EL (cell line): ENCODE measurements at places on chromosomes 4 and X.

GRCh38 chrX:123773258-123773988, 40.6 kb upstream of the THOC2 start:
- DNase-seq, result no peak

DNA sequence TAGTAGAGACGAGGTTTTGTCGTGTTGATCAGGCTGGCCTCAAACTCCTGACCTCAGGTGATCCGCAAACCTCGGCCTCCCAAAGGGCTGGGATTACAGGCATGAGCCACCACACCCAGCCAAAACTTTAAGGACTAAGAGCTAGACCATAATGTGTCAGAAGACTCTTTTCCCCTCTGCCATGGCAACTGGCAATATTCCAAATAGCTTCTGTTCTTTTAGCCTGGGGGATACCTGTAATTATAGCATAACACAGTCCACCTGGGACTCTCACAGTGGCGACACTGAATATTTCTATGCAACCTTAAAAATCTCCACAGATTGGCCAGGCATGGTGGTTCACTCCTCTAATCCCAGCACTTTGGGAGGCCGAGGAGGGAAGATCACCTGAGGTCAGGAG, 45.5 kb upstream of the RBM47 start:
- no peak for DNase-seq

- DNase-seq, result no peak
These were observed 1176.3 kb downstream of the PCDH18 start for GRCh38 chr4:136355970-136356369.

DNA sequence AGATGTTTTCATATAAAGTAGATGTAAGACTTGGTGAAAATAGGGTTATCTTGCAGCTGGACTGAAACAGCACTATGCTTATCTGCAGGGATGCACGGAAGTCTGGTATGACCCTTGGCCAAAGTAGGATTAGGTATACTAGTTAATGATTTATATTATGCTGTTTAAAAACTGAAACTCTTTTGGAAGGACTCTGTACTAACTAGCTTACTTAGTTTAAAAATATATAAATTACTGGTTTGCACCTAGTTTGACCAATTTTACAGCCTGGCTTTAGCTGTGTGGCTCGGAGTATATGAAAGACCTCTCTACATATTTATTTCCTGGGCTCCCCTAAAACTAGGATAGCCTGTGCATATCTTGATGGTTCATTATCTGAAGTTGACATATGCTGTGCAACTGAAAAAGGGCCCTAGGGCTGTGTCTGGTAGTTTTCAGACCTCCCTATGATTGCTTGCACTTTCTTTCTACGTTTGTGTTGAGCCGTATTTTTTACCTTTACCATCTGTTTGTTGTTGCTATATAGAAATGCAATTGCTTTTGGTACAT, 89.2 kb downstream of the TMEM144 start:
- DNase-seq, result no peak

DNA sequence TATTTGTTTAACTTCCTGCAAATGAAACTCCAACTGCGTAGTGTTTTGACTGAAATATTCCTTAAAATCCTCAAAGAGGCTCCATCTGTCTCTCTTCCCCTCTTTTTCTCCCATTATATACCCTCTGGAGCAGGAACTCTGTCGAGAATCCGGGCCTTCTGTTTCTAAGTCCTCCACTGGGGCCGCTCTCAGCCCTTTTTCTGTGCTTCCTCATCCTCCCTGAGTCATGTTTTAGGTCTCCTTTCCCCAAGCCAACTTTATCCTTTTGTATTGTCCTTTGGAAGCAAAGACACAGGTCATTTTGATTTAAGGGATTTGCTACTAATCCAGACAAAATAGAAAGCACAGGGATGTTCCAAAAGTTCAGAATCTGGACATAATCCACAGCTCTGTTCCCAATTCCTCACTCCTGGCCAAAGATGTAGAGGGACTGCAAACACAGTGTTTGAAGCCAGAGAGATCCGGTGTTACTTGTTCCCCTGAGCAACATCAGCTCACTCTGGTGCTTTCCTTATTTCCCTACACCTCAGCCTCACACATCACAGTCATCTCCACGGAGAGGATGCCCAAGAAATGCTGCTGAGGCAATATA, 131.0 kb upstream of the KLF3 start:
- no peak for DNase-seq

DNA sequence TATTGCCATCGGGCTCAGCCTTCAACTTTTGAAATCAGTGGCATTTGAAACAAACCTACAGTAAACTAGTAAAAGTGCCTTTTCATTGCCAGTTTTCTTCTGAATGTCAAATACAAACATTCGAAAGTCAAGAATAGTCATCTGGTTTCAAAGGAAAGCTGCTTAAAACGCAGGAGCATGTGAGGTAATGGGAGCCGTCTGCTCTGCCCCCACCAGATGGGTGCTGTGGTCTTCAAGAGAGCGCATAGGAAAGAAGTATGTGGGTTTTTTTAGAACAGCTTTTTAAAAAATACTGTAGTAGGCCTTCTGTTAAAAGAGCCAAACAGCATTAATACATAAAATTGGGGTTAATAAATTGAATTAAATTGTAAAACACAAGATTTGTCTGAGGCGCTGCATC, 88.6 kb downstream of the STOX2 start:
- no peak for DNase-seq

- no peak for DNase-seq
These were observed 31.4 kb downstream of the SSX5 start for GRCh38 chrX:48165241-48165640.

DNA sequence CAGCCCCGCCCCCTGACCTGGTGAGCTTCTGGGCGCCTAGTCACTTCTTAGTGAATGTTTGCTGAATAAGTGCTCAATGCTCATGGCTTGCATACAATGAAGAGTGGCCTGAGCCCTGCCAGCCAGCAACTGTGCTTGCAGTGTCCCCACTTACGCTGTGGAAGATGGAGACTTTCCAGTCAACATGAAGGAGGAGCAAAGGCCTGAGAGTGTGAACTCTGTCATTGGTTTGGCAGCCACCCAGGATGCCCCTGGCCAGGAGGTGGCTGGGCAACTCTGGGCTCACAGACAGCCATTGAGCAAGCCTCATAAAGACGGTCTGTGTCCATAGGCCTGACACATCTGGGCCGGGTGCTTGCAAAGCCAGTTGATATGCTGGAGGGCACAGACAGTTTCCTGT, 72.1 kb upstream of the MAMLD1 start:
- peak; percentile 7 for DNase-seq

GRCh38 chr4:29565256-29565655, 1154.9 kb upstream of the PCDH7 start:
- peak; percentile 27 for DNase-seq

DNA sequence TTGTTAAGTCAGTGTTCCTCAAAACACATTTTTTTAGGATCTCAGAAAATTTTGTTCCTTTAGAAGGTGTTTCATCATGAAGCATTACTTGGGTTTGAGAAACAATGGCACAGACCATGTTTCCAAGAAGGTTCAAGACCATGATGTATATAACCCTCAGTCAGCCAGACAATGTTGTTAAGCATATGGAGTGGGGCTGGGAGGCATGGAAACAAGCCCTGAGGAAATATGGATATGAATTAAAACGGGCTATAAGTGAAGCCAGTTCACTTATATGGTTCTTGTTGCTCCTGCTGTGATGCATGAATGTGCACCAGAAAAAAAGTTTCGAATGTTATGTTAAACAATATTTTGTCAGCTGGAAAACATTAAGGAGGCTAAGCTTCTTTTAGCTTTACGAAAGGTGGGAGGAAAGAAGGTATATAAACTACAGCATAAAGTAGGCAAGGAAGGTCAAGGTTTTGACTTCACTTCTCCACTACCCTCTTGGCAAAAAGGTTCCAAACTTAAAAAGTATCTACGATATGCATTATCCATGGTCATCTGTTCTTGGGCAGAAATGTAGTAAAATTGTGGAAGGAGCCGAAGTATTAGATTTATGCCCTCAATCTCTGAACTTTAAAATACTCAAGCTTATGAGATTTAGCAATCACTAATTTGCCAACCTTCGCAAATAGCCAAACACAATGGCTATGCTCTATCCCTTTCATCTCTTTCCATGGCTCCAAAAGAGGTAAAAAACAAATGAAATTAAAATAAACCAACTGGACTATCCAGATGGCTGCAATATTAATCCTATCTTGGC, 277.3 kb downstream of the CHIC1 start:
- no peak for DNase-seq

DNA sequence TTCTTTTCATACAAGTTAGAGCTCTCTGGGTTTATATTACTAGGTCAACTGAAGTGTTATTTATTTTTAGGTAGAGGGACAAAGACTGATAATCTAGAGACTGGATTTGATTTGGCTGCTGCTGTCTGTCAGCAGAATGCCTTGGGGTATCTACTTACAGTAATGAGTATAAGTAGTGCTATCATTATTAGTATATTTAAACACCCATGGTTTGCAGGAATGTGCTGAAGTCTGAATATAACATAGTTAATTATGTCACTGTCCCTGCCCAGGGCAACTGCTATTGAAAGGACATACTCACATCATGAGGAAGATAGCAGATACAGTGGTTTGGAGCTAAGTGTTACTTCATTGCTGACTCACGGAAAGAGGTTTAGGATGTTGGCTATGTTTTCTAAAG, 76.2 kb downstream of the PRRG1 start:
- DNase-seq, result peak; percentile 6
